ENCODE measurements at places on chromosomes 5 and 9. TPM values are rescaled to one million over a fixed set of nuclear protein-coding genes. Genes with fewer than 3 reads are reported as not detected.
A peak's percentile ranks its signal among the peaks of the same experiment; 100 is the strongest.

GRCh38 chr5:56412601-56413379, 179.7 kb upstream of the ANKRD55 start:
- peak; percentile 89 for DNase-seq

The SLCO4C1 gene
- 0.39 TPM for total RNA-seq

The ARPC5L gene
- total RNA-seq: 22.7 TPM

DNA sequence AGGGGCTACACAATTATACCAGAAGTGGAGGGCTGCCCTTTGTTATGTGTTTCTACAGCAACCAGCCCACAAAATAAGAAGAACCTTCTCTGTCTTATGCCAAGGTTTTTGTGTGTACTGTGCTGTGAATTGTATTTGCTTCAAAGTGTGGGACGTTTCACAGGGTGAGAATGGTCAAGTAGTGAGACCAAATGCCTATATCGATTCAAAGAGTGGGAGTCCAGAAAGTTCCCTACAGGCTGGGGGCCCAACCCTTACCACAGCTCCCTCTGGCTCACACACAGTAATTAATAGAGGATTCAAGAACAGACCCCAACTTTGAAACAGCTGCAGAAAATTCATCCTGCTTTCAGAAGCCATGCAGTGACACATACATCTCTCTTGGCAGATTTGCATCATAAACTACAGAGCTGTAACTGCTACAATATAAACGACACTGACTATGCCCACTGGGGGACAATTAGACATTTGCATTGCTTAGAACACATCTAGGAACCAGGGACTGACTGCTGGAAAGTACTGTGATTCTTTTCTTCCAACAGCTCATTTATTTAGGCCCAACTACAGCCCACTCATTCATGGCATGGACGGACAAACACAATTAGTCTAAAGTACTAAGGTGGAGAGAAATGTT, 12.8 kb downstream of the ENC1 start:
- DNase-seq: no peak

GRCh38 chr9:104374711-104375110, 129.4 kb upstream of the OR13F1 start:
- DNase-seq: no peak

DNA sequence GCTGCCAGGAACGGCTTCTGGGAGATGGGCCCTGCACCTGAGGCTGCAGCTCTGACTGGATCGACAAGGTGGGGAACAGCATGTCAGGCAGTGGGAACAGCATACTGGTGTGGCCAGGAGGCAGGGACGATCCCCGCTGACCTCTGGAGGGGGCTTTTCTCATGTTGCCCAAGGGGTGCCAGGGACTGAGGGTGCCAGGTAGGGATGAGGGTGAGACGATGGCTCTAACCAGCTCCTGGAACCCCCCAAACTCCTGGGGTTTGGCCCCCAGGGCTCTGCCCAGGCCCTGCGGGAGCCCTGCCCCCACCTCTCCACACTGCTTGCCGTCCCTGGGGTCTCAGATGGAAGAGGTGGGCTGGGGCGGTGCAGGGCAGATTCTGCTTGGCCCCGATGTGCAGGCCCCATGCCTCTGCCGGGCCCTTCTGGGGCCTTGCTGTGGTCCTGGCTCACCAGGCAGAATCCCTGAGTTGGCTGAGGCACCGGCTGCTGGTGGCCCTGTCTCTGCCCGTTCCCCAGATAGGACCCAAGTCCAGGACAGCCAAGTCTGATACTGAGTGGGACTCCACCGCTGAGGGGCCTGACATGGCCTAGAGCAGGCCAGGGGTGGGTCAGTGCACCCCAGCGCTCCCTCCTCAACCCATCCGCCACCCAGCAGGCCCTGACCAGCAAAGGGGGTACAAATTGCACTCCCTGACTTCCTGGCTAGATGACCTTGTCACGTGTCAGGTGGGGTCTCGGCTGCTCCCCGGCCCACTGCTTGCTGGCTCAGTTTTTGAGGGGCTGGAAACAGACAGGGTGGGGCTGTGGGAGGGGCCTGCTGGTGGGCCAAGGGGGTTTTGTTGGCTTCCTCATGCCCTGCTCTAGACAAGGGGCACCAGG, 28.4 kb upstream of the RNF130 start:
- no peak for DNase-seq

The TAF11L5 gene
- not detected for total RNA-seq

The TAS2R1 gene
- not detected for total RNA-seq

The NUTM2F gene
- total RNA-seq: not detected

DNA sequence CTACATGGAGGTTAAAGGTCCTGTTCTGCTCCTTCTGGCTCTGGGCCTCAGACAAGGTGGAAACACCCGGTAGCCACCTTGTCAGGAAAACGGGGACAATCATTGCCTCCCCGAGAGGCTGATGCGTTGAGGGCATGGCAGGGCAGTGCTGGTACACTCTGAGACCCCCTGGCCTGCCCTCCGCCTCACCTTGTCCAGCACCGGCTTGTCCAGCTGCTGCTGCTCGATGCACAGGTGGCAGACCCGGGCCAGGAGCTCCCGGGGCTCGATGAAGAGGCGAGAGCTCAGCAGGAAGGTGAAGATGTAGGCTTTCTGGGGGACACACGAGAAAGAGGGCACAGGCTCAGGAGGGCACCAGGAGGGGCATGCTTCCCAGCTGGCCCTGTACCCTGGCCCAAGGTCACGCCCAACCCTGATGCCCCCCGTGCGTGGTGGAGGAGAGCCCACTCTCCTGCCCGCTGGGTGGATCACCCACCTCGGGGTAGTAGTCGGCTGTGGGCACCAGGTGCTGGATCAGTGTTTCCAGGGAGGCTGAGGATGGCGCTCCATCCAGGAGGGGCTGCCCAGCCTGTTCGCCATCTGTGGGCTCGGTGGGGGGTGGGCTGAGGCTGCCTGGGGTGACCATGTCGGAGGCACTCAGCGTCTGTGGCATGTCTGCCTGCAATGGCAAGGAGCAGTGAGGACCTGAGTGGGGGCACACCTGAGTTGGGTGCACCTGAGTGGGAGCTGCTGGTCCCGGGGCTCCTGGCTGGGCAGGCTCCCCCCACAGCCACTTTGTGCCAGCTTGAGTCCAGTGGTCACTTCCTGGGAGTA, 66.0 kb upstream of the RNF130 start:
- no peak for DNase-seq

- no peak for DNase-seq
These were observed 41.6 kb upstream of the FST start for GRCh38 chr5:53438486-53439472.

The RIMOC1 gene
- total RNA-seq: 25.1 TPM

The AHRR gene
- 3.8 TPM for total RNA-seq

DNA sequence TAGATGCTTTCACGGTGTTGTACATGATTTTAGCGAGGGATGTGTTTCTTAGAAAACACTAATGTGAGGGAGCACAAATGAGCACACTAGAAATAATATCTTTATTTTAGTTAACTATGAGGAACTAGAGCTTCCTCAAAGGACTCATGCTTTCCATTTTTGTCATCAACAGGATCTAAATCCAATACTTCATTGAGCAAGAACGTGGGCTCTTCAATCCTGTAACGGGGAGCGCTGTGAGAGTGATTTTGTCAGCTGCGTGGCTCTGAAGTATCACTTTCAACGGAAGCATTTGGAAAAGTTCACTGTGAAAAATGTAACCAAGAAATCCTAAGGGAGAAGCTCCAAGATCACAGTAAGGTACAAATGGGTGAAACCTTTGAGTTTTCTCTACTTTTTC, 93.2 kb downstream of the LIX1 start:
- DNase-seq: no peak

GRCh38 chr9:127122176-127123063, at the start of gene ANGPTL2:
ANGPTL2 (minus strand) TSS chr9:127122635; CDS start chr9:127108731, 13,904 bp downstream.
- DNase-seq: peak; percentile 96

DNA sequence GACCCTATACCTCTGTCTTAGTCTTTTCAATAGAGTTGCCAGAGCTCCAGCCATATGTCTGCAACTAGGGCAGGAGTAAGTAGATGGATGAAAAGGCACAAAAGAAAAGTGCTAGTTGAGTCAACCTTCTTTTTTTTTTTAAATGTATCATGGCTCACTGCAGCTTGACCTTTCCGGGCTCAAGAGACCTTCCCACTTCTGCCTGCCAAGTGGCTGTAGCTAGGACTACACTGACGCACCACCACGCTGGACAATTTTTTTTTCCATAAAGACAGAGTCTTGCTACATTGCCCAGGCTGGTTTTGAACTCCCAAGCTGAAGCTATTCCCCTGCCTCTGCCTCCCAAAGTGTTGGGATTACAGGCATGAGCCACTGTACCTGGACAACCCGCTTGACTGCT, 27.3 kb downstream of the FOXE1 start:
- DNase-seq: no peak

DNA sequence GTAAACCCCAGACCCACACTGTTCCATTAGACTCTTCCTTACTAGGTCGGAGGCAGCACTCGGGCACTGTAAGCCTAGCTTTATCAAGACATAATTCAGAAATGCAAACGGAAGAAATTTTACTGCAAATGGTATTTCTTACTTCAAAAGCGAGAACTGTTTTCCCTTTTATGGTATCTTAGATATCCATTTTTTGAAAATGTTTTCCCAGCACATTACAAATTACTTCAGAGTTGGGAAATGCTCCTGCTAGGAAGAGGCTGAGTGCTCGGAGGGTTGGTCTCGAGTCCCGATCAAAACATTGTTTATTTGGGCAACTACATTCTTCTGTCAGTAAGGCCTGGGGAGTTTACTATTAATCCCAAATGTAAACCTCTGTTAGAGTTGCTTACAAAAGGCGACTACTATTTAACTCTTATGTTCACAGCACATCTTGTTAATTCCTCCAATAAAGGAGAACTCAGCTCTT, 332.9 kb downstream of the CWC27 start:
- DNase-seq: no peak

DNA sequence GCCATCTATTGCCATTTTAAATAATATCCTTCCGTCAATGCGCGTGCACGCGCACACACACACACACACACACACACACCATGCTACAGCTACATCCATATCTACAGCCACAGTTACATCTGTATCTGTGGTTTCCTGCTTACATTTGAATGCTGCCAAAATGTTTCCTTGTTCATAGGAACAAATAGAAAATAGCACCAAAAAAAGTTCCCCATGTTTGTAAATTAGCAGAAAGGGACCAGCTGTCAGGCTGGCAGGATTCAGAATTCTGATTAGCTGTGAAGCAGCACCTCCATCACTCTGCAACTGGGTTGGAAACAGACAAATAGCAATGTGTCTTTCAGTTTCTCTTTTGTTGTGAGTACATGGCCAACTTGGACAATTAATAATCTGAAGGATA, 601.5 kb downstream of the IRX1 start:
- no peak for DNase-seq

The KIAA1958 gene
- total RNA-seq: 6.2 TPM

The LRRC19 gene
- total RNA-seq: not detected

DNA sequence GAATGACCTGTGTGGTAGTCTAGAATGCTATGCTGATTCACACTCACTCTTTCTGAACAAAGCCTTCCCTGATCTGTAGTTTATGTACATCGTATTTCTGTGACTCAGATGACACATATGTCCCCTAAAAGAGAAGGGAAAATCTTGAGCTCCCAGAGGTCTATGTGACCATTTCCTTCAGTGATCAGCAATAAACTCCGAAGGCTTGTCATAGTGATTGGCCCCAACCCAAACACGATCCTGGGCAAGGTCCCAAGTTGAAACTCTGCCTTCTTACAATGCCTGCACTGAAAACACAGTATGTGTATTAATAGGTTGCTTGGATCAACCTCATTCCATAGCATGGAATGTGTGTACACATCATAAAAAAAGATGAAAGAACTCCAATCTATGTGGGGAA, 685.8 kb downstream of the MAT2B start:
- DNase-seq: no peak

- DNase-seq: no peak
These were observed 215.7 kb upstream of the GLRA1 start for GRCh38 chr5:152140347-152140746.

DNA sequence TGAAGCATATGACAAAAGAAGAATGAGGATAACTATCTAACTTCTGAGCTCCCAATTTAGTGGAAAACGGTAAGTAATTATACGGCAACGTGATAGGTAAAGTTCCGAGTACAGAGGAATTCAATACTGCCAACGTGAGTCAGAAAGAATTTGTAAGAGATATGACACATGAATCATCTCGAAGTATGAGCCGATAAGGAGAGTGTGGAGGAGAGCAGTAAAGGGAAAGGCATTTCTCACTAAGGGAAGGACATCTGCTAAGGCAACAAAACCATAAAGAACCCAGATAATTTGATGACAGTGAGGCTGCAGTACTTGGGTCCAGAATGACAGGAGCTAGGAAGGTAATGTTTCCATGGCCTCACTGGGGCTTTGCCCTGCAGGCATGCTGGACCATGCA, 11.0 kb downstream of the MPDZ start:
- no peak for DNase-seq

The PSMD5 gene
- total RNA-seq: 41.2 TPM

GRCh38 chr5:141747152-141748141, 65.4 kb upstream of the ARAP3 start:
- peak; percentile 71 for DNase-seq

The TLX3 gene
- not detected for total RNA-seq

DNA sequence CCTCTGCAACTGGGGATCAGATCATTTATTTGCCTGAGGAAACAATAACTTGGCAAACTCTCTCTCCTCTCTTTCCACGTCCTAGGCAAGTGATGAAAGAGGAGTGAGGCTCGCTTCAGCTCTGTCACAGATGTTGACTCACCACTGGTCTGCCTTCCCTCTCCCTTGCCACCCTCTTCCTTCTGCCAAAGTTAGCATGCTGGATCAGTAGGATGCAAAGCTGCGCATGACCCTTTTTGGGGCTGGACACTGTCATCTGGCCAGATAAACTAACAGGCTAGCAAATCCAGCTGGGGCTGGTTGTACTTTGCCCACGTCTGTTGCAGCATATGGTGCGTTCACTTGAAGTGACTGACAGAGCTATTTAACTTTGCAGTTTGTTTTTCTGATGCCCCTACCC, 36.2 kb upstream of the SMARCA2 start:
- DNase-seq: no peak

The PLPPR1 gene
- total RNA-seq: not detected

The CARTPT gene
- not detected for total RNA-seq

All from aorta (tissue), 5 donors.